ENCODE measurements at places on chromosomes 16 and 17.

DNA sequence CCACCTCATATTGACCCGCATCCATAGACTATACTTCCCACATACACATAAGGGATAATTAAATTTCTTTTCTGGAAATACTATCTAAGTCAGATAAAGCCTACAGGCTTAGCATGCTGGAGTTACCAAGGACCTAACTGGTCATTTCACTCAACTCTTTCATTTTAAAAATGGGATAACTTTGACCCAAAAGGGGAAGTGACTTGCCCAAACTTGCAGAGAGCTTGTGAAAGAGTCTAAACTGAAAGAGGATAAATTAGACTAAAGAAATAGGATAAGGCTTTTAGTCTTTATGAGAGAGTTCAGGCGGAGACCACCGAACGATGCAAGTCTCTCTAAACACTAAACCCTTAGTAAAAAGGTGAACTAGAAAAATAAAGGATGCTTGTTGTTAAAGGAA lies 3.9 kb upstream of the KRT33A start:
- no peak for DNase-seq
- peaks cover 4% of the 10 kb centered on the region for H3K27me3 ChIP-seq
- H3K36me3 ChIP-seq: no peaks in the 10 kb centered on the region
- no peak overlapping the region for H3K27ac ChIP-seq
- H3K4me3 ChIP-seq: no peak overlapping the region

- no peaks in the 10 kb centered on the region for H3K27me3 ChIP-seq
- peaks cover 20% of the 10 kb centered on the region for H3K36me3 ChIP-seq
- no peak overlapping the region for H3K27ac ChIP-seq
- no peaks in the 10 kb centered on the region for H3K4me1 ChIP-seq
Observed at GRCh38 chr17:63646488-63646806, 24.2 kb downstream of the MAP3K3 start.

GRCh38 chr17:18039535-18040260 lies 490 bp downstream of the GID4 start:
- peaks cover 20% of the 10 kb centered on the region for H3K4me1 ChIP-seq
- no peaks in the 10 kb centered on the region for H3K36me3 ChIP-seq
- no peaks in the 10 kb centered on the region for H3K27me3 ChIP-seq
- no peak overlapping the region for H3K27ac ChIP-seq
- peak; percentile 17 for DNase-seq
- H3K4me3 ChIP-seq: peak overlapping the region; percentile 96

DNA sequence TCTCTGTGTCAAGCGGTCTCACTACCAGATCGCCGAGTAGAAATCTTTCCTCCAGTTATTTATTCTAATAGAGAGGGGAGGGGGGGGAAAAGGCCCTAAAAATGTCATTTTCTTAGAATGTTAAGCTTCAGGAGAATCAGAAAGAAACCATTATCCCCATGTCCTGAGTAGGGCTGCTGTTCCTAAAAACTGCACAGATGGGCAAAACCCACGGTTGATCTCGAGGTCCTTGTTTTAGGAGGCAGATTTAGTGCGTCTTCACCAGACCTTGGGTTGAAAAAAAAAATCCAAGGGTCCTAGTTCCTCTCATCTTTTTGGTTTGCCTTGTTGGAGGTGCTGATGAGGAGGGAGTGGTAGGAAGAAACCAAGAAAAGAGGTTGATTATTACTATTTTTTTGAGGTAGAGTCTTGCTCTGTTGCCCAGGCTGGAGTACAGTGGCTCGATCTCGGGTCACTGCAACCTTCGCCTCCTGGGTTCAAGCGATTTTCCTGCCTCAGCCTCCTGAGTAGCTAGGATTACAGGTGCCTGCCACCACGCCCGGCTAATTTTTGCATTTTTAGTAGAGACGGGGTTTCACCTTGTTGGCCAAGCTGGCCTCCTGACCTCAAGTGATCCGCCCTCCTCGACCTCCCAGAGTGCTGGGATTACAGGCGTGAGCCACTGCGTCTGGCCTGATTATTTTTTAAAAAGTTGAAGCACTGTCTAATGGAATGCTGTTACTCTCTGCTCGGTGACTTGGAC lies 1.4 kb downstream of the CBFB start:
- H3K4me1 ChIP-seq: peaks cover 35% of the 10 kb centered on the region
- no peak for DNase-seq
- H3K4me3 ChIP-seq: peak overlapping the region; percentile 91
- no peaks in the 10 kb centered on the region for H3K36me3 ChIP-seq

- peaks cover 10% of the 10 kb centered on the region for H3K36me3 ChIP-seq
- no peak overlapping the region for H3K4me3 ChIP-seq
- no peak for DNase-seq
- H3K27me3 ChIP-seq: no peaks in the 10 kb centered on the region
Observed at GRCh38 chr16:71912534-71913275, 17.4 kb downstream of the IST1 start.

GRCh38 chr17:79217473-79218135 lies 143.0 kb downstream of the ENGASE start:
- peaks cover 3% of the 10 kb centered on the region for H3K27me3 ChIP-seq
- no peaks in the 10 kb centered on the region for H3K4me1 ChIP-seq
- no peak overlapping the region for H3K27ac ChIP-seq
- no peaks in the 10 kb centered on the region for H3K36me3 ChIP-seq

DNA sequence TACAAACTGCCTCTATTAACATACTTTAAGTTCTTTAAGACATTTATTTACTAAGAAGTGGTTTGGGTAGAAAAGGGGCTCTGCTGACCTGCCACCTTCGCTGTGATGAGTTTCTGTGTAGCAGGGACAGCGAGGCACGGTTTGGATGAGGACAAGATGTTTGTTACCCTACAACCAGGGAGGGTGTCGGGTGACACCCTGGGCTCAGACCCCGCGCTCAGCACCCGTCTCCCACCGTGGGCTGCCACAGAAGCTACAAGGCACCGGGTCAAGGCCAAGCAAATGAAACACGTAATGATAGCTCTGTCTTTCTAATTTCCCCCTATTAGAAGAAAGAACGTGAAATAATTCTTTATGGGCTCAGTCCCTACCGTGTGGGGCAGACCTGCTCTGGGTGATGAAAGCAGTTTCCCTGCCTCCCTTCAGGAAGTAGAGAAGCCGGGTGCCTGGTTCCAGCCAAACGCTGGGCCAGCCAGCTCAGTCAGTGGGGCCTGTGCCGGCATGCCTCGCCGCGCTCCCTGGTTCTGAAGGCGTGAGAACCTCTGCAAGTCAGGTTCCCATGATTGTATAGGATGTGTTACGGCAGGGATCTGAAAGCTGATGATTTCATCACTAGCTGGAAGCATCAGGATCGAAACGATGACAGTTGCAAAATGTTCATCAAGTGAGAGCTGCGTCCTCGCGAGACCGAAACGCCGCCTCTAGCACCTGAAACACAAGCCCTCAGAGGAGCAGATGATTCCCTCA lies 3.9 kb downstream of the ZNF750 start:
- no peak overlapping the region for H3K27ac ChIP-seq
- no peaks in the 10 kb centered on the region for H3K27me3 ChIP-seq
- no peaks in the 10 kb centered on the region for H3K36me3 ChIP-seq
- no peak for DNase-seq
- H3K4me1 ChIP-seq: no peaks in the 10 kb centered on the region

- H3K4me1 ChIP-seq: peaks cover 26% of the 10 kb centered on the region
- H3K36me3 ChIP-seq: peaks cover 7% of the 10 kb centered on the region
- DNase-seq: no peak
- H3K27ac ChIP-seq: peak overlapping the region; percentile 73
- H3K4me3 ChIP-seq: peak overlapping the region; percentile 71
Observed at GRCh38 chr17:42774066-42774745, 957 bp downstream of the VPS25 start.

DNA sequence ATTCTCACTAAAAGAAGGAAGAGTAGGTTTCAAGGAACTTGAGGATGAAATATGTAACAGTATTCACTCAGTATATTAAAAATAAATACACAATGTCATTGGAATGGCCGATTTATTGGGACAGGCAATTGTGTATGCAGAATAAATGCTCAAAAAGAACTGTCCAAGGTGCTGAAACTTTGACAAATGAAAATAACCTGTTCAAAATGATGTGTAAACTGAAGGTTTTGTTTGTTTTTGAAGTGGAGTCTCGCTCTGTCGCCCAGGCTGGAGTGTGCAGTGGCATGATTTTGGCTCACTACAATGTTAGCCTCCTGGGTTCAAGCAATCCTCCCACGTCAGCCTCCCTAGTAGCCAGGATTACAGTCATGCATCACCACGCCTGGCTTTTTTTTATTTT lies 318.7 kb upstream of the RBFOX1 start:
- DNase-seq: no peak
- H3K4me3 ChIP-seq: no peak overlapping the region
- no peaks in the 10 kb centered on the region for H3K27me3 ChIP-seq
- H3K4me1 ChIP-seq: no peaks in the 10 kb centered on the region

DNA sequence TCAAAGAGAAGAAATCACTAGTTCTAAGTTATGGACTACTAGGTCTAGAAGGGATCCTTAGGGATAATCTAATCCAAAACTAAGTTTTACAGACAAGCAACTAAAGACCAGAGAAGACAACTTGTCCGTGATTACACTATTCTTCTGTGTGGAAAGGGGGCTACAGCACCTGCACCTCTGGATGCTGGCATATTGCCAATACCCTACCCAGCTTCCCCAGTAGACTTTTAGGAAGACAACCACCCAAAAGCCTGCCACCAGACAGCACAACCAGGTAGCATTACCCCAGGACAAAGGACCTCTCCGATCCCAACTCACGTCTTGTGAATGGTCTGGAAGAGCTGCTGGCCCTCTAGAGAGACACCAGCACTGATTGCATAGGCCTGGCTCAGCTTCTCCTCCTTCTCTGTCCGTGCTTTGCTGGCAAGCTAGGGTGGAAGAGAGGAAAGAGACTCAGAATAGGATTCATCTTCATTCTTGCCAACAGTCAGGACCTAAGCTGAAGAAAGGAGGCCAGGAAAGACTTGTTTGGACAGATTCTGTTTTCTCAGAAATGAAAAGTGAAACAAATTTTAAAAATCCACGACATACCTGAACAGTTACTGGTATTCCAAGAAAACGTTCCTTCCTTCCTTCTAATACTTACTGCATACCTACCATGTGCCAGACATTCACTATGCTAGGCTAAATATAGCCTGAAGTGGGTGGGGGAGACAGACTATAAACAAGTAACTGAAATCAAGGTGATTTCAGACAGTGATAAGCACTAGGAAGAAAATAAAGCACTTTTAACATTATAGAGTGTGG lies 25.3 kb upstream of the TMEM101 start:
- no peak for DNase-seq
- H3K36me3 ChIP-seq: peaks cover 17% of the 10 kb centered on the region
- peaks cover 9% of the 10 kb centered on the region for H3K4me1 ChIP-seq
- H3K4me3 ChIP-seq: no peak overlapping the region
- H3K27me3 ChIP-seq: no peaks in the 10 kb centered on the region
- no peak overlapping the region for H3K27ac ChIP-seq

DNA sequence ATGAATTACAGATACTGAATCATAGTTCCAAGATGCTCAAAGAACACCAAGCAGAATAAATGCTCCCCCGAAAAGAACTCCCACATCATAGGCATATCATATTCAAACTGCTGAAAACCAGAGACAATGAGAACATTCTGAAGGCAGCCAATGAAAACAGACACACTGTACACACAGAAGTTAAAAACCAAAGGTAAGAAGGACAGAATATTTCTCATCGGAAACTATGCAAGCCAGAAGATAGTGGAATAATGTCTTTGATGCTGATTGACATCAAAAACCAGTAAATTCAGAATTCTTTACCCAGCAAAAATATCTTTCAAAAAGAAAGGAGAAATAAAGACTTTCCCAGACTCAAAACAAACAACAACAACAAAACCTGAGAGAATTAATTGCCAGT lies 73.8 kb upstream of the IRX5 start:
- H3K36me3 ChIP-seq: no peaks in the 10 kb centered on the region

DNA sequence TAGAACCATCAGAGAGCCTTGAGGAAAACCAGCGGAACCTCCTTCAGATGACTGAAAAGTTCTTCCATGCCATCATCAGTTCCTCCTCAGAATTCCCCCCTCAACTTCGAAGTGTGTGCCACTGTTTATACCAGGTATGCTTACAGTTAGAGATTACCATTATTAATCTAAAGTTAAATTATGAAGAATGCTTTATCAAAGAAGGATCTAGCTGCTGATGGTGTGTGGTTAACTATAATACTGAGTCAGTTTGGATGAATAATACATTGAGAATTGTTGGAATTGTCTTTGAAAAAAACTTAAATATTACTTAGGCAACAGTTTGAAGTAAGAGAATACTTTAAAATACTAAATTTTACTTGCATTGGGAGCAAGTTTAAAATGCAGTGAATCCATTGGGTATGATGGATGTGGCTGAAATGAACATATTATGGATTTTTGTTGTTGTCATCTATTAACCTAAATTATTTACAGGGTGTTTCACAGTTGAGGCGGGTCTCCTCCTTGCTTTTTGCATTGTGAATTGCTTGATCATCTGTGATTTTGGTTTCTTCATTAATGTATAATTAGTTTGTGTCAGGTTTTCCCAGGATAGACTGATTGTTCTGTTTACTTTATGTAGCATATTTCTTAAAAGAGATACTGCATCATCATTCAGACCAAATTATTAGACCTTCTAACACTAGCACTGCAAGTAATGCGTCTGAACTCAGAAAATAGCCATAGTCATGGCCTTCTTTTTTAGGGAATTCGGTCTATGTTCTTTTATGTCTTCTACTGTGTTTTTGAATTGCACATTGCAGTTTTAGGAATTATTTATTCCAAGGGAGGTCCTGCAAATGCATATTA lies 47.8 kb downstream of the OMG start:
- H3K27ac ChIP-seq: no peak overlapping the region
- H3K4me3 ChIP-seq: no peak overlapping the region
- peaks cover 4% of the 10 kb centered on the region for H3K4me1 ChIP-seq
- DNase-seq: no peak
- no peaks in the 10 kb centered on the region for H3K27me3 ChIP-seq
- H3K36me3 ChIP-seq: no peaks in the 10 kb centered on the region

DNA sequence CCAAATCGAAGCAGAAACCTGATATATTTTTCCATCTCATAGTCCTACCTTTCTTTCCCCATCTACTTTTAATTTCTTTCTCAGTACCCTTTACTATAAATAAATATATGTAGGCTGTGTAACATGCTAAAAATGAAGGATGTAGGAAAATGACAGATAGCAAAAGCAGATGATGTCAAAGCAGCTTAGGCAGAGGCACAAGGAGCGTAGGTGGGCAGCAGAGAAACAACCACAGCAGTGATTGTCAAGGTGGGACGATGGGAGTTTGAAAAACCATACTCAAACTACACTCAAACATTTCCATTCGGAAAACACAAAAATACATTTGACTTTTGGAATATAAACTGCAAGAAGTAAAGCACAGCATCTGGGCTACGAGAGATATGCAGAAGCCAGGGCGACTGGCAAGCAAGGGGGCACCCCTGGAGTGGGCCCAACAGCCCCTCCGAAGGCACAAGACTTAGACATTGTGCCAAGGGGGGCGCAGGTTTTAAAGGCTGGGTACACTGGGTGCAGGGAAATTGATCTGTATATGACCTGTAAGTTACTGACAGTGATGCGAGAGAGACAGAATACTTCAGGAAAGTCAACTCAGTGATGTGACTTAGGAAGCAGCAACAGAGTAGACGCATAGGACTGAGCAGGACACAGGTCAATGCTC lies 31.1 kb downstream of the SNN start:
- peaks cover 36% of the 10 kb centered on the region for H3K36me3 ChIP-seq
- no peak overlapping the region for H3K4me3 ChIP-seq
- no peak overlapping the region for H3K27ac ChIP-seq
- no peaks in the 10 kb centered on the region for H3K27me3 ChIP-seq
- no peak for DNase-seq

- no peak for DNase-seq
- no peaks in the 10 kb centered on the region for H3K27me3 ChIP-seq
- no peak overlapping the region for H3K27ac ChIP-seq
- peaks cover 2% of the 10 kb centered on the region for H3K36me3 ChIP-seq
- H3K4me1 ChIP-seq: peaks cover 31% of the 10 kb centered on the region
Observed at GRCh38 chr17:64149196-64149595, 19.3 kb upstream of the ERN1 start.

- H3K4me3 ChIP-seq: no peak overlapping the region
- DNase-seq: peak; percentile 57
- peaks cover 32% of the 10 kb centered on the region for H3K4me1 ChIP-seq
- peak overlapping the region; percentile 40 for H3K27ac ChIP-seq
Observed at GRCh38 chr17:62705778-62706597, 78.5 kb downstream of the MRC2 start.

All from endothelial cell of umbilical vein (primary cell).